ENCODE measurements at places on chromosomes 6 and 20.

DNA sequence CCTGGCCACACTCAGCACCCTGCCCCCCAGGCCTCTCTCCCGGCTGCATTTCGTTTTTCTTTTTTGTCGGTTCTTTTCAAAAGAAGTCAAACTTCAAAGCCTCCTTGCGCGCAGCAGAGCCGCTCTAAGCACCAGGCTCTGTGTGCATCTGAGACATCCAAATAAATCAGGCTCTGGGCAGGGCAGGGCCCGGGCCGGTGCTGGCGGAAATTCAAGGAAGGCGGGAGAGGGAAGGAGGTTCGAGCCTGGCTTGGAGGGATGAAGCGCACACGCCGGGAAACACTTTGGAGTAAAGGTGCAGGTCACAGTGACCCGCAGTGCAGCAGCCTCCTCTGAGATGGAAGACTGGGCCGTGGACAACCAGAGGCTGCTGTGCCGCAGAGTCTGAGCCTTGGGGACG lies 5.8 kb downstream of the GATA5 start:
- no peak for DNase-seq

DNA sequence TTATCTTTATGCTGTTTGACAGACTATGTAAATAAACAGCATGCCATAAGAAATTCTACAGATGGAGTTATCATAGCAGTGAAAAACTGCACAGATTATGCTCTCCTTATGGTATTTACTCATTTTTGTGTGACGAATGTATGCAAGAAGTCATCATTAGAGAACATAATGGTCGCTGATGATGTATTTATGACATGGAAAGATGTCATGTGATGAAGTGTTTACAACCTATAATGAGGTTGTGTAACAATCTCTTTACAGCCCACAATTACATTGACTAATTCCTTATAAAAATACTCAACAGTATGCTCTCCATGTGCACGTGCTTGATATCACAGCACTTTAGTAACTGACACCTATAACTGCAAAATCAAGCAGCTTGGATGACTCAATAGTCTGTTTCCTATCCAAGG lies 192.4 kb downstream of the BMP2 start:
- no peak for DNase-seq

GRCh38 chr20:50193199-50193835 lies 2.7 kb downstream of the CEBPB start:
- DNase-seq: no peak

DNA sequence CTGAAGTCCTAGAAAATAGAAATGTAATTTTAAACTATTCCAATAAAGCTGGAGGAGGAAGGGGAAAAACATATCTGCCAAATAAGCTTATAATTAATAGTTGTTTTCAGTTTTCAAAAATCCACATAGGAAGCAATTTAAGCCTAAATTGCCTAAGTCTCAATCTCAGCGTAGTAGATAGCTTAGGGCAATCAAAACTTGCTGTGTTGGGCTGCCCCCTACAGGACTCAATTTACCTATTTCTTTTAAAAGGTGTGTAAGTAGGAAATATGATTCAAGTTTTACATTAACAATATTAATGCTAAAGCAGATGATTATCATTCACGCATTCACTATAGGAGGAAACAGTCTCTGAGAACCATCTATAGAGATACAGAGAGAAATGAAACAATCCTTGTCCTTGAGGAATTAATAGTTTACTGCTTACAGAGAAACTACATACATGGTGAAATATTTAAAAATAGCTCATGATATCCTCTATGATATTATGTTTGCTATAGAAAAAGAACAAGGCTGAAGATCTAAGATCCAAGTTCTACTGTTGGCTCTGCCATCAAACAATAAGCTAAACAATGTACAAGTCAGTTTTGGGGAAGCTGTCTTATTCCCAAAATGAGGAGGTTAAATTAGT lies 102.1 kb downstream of the ATG5 start:
- peak; percentile 45 for DNase-seq

GRCh38 chr20:2163757-2164156 lies 62.1 kb downstream of the STK35 start:
- DNase-seq: no peak

DNA sequence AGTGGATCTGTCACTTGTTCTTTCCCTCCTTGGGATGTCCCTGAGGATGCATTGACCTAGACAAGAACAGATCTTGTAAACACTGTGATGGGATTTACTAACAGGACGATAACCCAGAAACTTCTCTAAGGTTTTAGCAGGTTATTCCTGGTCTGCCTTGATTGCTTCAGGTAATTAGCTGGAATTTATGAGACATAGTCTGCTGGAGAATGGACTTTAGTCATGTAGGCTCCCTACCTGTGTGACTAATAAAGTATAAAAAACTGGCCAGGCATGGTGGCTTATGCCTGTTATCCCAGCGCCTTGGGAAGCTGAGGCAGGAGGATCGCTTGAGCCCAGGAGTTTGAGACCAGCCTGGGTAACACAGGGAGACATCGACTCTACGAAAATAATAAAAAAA lies 96.1 kb downstream of the PAK5 start:
- no peak for DNase-seq

DNA sequence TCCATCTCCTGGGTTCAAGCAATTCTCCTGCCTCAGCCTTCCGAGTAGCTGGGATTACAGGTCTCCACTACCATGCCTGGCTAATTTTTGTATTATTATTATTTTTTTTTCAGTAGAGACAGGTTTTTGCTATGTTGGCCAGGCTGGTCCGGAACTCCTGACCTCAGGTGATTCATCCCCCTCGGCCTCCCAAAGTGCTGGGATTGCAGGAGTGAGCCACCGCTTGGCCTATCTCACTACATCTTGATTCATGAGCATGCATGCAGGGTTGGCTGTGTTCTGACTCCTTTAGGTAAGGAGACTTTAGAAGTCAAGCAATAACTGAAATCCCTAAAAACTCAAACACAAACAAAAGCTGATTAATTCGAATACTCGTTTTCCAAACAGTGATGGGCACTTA lies 80.9 kb downstream of the GJA1 start:
- DNase-seq: no peak

DNA sequence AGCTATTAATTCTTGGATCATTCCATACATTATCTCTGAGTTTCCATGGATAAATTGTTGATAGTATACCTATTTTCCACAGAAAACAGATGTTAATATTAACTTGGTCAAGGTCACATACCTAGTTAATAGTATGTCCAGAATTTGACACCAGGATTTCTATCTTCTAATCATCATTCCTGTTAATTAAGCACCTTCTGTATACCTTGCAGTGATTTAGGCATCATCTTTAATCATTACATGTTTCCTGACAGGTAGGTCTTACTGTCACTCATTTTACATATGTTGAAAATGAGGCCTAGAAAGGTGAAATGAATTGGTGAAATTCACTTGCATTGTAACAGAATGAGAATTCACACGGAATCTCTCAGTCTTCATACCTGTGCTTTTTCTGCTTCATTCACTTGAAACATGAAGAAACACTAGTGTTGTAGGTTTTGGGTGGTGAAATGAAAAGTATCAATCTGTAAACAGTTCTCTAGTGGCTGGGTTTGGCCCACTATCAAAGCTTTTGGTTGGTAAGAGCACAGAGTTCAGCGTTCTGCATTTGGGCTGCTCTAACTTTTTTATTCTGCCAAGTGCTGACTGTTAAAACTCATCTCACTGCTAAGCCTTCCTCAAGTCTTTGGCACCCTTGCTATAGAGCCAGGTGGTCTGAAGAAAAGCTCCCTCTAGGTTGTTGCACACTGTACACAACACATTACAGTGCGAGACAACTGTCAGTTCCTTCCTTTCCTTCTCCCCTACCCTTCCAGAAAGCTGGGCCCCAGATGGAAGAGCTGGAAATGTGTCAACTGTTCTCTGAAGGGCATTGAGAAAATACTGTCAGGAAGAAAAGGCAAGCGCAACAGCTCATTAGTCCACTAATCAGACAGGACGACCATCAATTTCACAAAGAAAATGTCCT lies 57.8 kb upstream of the C20orf144 start:
- DNase-seq: no peak

DNA sequence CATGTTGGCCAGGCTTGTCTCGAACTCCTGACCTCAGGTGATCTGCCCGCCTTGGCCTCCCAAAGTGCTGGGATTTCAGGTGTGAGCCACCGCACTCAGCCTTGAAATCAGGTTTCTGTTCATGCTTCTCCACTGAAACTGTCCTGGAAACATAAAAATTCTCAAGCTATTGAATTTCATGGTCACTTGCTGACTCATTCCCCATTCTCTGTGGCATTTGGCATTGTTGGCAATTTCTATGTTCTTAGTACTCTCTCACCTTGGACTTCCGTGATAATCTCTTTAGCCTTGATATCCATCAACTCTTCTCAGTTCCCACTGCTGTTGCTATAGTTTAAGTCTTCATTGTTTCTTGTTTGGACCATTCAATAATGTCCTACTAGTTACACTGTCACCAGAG lies 6.2 kb downstream of the SEL1L2 start:
- no peak for DNase-seq

GRCh38 chr20:58372806-58373205 lies 16.2 kb upstream of the VAPB start:
- DNase-seq: no peak

- DNase-seq: no peak
Observed at GRCh38 chr6:19327241-19327640, 509.9 kb upstream of the ID4 start.

DNA sequence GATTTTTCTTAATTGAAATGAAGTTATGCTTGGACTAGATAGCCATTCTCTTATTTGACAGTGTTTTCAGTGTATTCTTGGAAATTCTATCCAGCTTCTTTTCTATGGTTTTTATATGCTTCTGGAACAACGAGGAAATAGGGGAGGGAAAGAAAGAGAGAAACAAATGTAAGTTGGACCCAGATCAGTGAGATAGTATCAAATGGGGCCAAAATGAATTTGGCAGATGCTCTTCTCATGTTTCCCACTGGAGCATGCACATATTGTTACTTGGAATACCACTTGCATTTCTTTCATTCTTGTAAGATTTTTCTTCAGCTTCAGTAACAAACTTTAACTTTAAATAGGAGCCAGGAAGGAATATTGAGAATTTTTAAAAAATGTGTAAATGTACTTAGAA lies 312.3 kb downstream of the PRL start:
- DNase-seq: no peak

DNA sequence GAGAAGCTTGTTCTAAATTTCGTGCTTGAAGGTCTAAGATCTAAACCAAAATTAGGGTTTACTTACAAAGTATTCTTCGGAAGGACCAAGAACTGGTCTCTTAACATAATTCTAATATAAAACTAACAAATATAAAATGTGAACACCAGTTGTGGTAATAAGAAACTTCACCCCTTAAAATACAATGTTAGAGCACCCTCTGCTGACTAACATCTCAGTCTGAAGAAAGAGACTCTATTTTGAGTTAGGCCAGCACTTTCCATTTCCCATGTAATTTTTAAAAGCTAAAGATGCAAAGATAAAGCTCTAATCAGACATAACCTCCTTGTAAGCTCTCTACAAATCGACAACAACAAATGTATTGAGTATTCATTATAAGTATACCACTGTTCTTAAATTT lies 24.6 kb downstream of the ATG5 start:
- DNase-seq: no peak

DNA sequence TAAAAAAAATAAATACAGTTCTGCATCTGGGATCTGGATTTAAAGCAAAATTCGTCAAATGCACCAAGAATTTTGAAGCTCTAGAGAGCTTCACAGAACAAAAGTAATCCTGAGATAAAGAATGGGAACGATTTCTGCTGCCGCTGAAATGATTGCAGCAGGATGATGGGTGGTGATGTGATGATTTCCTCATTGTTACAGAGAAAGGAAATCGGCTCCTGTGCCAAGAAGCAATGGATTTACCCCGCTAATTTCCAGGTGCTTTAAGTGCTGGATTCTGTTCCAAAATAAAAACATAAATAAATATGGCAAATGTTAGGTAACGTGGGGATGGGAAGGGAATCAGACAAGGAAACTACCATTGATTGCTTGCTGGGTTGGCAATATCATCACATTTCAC lies 1067.9 kb upstream of the MAP3K7 start:
- DNase-seq: no peak

- DNase-seq: no peak
Observed at GRCh38 chr20:47818996-47819609, 33.8 kb upstream of the SULF2 start.

- DNase-seq: no peak
Observed at GRCh38 chr20:49399329-49399728, 83.1 kb downstream of the KCNB1 start.

GRCh38 chr6:27076116-27076515 lies 171.4 kb upstream of the PRSS16 start:
- DNase-seq: no peak

DNA sequence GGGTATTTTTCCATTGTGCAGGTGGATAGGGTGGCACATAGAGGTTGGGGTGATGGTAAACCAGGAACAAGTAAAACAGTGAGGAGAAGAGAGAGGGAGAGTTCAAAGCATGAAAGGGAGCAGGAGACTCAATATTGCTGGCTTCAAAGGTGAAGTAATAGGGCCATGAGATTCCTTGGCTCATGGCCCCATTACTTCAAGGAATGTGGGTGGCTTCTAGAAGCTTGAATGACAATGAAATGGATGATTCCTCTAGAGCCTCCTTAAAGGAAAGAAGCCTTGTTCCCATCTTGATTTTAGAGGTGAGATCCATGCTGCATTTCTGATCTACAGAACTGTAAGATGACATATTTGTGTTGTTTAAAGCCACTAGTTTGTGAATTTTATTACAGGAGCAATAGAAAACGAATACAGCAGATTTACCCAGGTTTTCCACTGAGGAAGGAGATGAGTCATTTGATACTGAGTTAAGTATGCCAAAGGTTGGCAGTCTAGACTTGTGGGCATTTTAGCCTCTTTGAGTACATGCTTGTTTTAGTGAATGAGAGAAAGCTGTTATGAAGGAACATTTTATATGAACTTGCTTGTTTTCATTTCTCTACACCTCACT lies 110.4 kb downstream of the PLCB4 start:
- DNase-seq: no peak

- no peak for DNase-seq
Observed at GRCh38 chr6:83860359-83860755, 868 bp downstream of the CYB5R4 start.

- no peak for DNase-seq
Observed at GRCh38 chr6:150720774-150721233, 121.1 kb downstream of the PLEKHG1 start.

- no peak for DNase-seq
Observed at GRCh38 chr20:52614051-52614863, 357.9 kb upstream of the TSHZ2 start.

GRCh38 chr20:58722877-58723627 lies 30.5 kb downstream of the NPEPL1 start:
- no peak for DNase-seq

- no peak for DNase-seq
Observed at GRCh38 chr6:52595796-52596130, 18.9 kb upstream of the TRAM2 start.

GRCh38 chr6:39923394-39923793 lies 10.9 kb downstream of the MOCS1 start:
- DNase-seq: no peak

DNA sequence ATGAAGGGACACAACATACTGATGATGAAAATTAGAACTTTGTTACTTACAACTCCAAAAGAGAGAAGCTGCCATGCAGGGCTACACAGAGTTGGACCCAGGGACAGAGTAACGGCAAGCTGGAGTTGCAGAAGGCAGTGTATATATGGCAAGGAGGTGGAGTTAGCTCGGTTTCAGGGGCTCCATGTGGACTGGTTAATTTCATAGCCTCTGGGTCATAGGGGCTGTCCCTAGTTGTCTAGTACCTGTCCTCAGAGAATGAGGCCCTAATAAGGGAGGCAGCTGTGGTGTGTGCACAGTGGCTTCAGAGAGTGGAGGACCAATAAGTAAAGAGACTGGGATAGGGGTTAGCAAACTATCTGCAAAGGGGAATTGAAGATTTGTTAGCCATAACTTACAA lies 7.9 kb upstream of the ZSCAN12 start:
- no peak for DNase-seq

- no peak for DNase-seq
Observed at GRCh38 chr6:44230034-44230675, 6.8 kb downstream of the SLC29A1 start.
